Caki2 (cell line): ENCODE measurements at places on chromosomes 7 and 10.

GRCh38 chr10:34789966-34790506 lies 25.1 kb downstream of the PARD3 start:
- DNase-seq: peak; percentile 82

DNA sequence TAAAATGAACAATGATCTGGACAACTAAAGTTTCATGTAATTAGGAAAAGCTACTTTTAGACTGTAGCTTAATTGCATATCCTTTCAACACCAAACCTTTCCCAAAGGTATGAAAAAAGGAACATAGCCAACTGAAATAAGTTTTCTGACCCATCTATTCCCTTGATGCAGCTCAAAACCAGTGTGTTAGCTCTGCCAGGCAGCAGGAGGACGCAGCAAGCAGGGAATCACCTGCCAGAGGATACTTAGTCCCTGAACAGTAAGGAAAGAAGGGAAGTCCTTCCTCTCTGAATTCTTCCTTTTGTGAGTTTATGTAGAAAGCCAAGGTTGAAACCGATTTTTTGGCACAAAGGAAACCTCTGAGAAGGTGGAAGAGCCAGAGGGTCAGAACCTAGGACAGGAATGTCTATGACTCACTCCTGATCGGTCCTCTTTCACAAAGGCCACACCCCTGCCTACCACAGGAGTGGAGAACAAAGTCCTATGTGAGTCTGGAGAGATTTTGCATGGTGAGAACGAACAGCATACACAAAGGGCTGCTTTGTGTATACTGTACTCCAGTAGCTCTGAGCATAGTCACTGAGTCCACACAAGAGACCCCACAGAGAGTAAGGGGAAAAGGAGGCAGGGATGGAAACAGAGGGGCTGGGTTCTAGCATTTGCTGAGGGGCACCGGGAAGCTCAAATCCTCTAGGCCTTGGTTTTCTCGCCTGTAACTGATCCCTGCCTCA lies 68.8 kb upstream of the GSDME start:
- DNase-seq: peak; percentile 76

GRCh38 chr7:93578762-93579161 lies 4.2 kb upstream of the CALCR start:
- peak; percentile 69 for DNase-seq

- DNase-seq: no peak
Measured at GRCh38 chr7:42194238-42194637, 42.8 kb downstream of the GLI3 start.

DNA sequence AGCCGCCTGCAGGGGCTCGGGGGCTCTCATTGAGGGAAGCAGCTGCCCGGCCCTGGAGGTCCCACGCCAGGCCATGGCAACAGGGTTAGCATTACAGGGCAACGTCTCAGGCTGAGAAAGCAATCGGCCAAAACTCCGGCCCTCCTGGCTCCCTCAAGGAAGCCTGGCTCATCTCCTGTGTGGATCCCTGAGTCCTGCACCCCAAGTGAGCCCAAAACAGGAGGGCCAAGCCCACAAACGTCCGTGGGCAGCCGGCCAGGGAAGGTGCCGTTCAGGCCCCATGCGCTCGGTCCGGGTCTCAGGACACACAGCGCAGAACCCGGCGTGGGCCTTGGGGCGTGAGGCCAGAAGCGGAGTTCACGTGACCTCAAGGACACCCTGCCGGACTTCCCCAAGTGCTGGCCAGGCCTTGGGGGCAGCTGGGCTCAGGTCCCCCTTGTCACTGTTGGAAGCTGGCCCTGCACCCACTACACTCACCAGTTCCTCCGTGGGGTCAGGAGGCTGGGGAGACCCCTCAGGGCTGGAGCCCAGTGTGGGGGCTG lies 8.0 kb upstream of the PWWP2B start:
- DNase-seq: no peak

GRCh38 chr7:158864833-158865232 lies 8.5 kb downstream of the DYNC2I1 start:
- DNase-seq: no peak
